ENCODE measurements at places on chromosomes 6 and 20.
A peak's percentile ranks its signal among the peaks of the same experiment; 100 is the strongest.

GRCh38 chr20:3934624-3935023 is 45.4 kb downstream of the PANK2 start:
- DNase-seq, result peak; percentile 19

- peak; percentile 21 for DNase-seq
These were observed 867 bp downstream of the EBF4 start for GRCh38 chr20:2693286-2694007.

DNA sequence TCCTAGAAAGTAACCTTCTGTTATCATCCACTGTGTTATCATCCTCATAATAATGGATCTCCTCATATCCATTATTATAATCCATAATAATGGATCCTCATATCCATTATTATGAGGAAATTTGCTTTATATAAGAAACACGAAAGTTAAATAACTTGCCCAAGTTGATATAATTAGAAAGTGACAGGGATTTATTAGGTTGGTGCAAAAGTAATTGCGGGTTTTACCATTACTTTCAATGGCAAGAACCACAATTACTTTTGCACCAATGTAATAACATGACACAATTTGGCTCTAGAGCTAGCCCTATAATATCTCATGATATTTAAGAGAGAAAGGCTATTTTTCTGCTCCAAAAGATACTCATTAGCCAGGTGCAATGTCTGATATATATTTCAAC is 275.7 kb upstream of the STXBP5 start:
- DNase-seq, result no peak

DNA sequence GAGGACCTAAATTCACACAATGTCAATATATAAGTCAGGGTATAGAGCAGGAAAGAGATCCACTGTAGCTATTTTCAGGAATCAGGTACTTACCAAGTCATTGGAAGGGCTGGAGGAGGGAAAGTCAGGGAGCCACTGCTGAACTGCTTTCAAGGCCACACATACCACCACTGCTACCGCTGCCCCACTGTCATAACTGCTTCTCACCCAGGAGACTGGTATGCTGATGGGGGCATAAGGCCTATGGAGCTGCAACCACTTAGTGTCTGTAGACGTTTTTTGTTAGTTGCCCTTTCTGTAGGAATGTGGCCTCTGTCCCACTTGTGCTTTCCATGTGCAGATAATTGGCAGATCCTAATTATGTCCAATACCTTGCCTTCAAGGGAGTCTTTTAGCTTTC is 5.4 kb downstream of the SMAP1 start:
- no peak for DNase-seq

DNA sequence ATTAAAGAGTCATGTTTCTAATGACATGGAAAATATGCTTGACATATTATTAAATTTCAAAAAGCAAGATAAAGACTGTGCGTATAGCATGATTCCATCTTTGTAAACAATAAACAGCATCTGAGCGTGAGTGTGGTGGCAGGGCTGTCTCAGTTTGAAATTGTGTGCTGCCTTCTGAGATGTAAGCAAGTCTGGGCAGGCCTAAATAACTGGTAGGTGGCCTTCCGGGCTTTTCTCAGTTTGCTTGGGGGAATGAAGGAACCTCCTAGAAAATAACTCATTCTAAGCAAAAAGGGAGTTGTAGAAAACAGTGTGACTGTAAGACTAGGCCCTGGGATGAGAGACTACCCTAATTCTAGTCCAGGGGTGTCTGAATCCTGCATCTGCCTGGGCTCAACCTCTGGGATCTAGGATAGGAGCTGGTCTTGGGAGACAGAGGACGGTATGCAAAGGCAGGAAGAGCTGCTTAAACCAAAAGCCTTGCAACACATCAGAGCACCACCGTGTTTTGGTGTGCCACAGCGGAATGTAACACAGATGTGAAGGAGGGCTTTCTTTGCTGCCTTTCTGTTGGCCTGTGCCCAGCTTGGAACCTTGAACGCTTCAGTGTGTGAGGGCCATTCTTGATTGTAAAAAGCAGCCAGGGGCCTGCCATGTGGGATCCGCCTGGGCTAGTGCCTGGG is 63.5 kb upstream of the L3MBTL3 start:
- no peak for DNase-seq

- peak; percentile 93 for DNase-seq
These were observed 336.4 kb upstream of the BTBD3 start for GRCh38 chr20:11581271-11581670.

- DNase-seq, result no peak
These were observed 51.3 kb downstream of the VEGFA start for GRCh38 chr6:43821101-43821886.

Measured in hematopoietic multipotent progenitor cell treated with erythropoietin and hydrocortisone succinate and interleukin-3 and kit ligand, for 4 days (in vitro differentiated cells).